ENCODE measurements at places on chromosomes 1 and 21. TPM values are rescaled to one million over a fixed set of nuclear protein-coding genes. Genes with fewer than 3 reads are reported as not detected.
A peak's percentile ranks its signal among the peaks of the same experiment; 100 is the strongest.

Gene ADAMTS5
- 6.0 TPM for total RNA-seq

DNA sequence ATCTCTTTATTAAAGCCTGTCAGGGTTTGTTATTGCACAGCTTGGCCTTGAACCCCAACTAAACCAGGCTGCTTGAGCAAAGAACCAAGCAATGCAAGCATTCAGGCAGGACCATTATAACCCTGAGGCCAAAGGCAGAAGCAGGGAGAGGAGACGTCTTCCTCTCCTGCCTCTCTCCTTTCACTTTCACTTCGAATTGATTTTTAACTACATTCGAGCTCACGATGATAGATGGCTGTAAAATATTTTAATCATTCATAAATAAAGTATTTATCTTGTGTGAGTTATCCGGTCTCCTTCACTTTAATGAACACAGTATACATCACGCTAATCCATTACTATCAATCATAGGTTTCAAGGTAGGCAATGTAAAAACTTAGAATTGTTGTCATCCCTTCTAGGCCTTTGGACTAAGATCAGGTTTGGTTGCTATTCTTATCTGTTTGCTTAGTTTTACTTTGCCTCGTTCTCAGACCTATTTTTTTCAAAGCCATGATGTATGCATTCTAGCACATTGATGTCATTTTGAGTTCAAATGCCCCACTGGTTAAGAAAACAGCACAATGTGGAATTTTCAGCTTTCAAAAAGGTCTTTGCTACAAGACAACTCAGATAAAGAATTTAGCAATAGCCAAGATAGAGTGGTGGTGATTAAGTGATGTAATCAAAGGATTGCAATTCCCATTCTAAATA, 480.2 kb upstream of the RUNX1 start:
- H3K27ac ChIP-seq, result no peak overlapping the region
- no peaks in the 10 kb centered on the region for H3K36me3 ChIP-seq
- H3K27me3 ChIP-seq, result peaks cover 2% of the 10 kb centered on the region
- peaks cover 42% of the 10 kb centered on the region for H3K4me1 ChIP-seq
- no peak for DNase-seq

DNA sequence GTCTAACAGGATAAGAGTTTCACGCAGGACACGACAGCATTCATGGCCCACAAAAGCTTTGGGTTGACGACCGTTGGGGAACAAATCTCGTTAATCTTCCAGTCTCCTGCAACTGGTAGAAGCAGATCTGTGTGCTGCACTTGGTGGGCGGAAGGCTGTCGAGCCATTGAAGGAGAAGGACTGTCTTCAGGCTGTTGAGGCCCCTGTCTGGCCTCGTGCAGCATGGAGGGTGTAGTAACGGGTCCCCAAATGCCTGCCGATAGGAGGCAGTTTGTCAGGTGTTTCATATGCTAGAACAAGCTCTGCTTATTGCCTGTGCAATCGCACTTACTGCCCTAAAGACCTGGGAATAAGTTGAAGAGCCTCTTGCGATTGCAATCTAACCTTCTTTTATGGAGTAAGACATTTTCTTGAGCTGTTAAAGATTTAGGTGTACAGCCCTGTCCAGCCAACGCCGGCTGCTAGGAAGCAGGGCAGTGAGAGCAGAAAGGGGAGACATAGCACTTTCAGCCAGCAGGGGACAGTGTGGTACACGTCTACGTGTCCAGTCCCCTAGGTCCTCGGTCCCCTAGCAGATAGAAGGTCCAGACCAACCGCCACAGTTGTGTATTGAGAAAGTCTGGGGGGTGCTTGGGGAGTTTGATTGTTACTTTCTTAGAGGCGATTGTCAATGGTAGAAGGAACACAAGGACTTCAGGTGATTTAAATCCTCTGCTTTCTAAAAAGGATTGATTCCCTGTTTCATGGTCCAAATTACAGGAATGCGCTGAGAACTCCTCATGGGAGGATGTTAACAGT, 102.3 kb upstream of the TMPRSS2 start:
- no peak overlapping the region for H3K4me3 ChIP-seq
- H3K27me3 ChIP-seq, result peaks cover 8% of the 10 kb centered on the region
- no peaks in the 10 kb centered on the region for H3K36me3 ChIP-seq
- DNase-seq, result peak; percentile 23
- no peak overlapping the region for H3K27ac ChIP-seq

DNA sequence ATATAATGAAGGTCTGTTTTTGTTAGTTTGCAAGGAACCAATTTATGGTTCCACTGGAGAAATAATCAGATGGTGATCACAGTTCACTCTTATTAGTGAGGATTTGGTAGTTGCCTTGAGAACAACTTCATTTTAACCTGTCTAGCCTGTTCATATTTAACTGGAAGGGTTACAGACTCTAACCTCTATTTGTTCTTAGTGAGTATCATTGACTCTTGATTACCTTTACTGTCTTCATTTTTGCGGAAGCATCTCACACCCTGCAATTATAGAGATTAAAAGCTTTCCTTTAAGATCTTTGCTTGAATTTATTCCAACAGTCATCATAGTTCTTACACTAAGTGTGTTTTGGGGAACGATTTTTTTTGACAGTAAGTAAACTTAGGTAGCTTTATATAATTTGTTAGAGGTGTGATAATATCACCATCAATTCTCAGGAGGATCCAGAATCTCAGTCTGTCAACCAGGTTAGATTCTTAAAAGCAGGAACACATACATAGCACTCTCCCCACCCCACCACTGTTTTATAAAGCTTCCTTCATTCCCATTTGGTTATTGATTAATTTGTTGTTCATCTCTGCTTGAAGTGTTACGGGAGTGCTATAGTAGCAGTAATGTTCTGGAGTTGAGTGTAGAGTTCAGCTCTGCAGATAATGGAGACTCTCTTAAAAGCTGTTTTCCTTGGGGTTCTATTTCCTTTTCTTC, 30.1 kb downstream of the B3GALT2 start:
- peaks cover 27% of the 10 kb centered on the region for H3K4me1 ChIP-seq
- no peak for DNase-seq
- peak overlapping the region; percentile 11 for H3K27ac ChIP-seq
- no peaks in the 10 kb centered on the region for H3K27me3 ChIP-seq
- peaks cover 26% of the 10 kb centered on the region for H3K36me3 ChIP-seq

- no peak for DNase-seq
- H3K4me3 ChIP-seq, result no peak overlapping the region
- H3K27ac ChIP-seq, result no peak overlapping the region
- H3K36me3 ChIP-seq, result peaks cover 11% of the 10 kb centered on the region
- peaks cover 1% of the 10 kb centered on the region for H3K27me3 ChIP-seq
Observed at GRCh38 chr1:45979074-45979777, 153.2 kb downstream of the PIK3R3 start.

GRCh38 chr1:64451440-64451839, 18.5 kb upstream of the CACHD1 start:
- DNase-seq, result no peak
- H3K36me3 ChIP-seq, result no peaks in the 10 kb centered on the region
- H3K4me3 ChIP-seq, result no peak overlapping the region
- no peaks in the 10 kb centered on the region for H3K4me1 ChIP-seq
- H3K27ac ChIP-seq, result no peak overlapping the region

All from HFFc6 (cell line).